ENCODE measurements at places on chromosomes 4 and X. TPM values are rescaled to one million over a fixed set of nuclear protein-coding genes. Genes with fewer than 3 reads are reported as not detected.

- no peak for DNase-seq
Measured at GRCh38 chr4:120000591-120001296, 65.9 kb downstream of the MAD2L1 start.

- no peak for DNase-seq
Measured at GRCh38 chr4:103673983-103674382, 45.8 kb downstream of the TACR3 start.

GRCh38 chr4:18454349-18454748, 432.8 kb upstream of the LCORL start:
- DNase-seq = no peak

The WAS gene
- polyA plus RNA-seq = 1.9 TPM

The ESX1 gene
- not detected for polyA plus RNA-seq

DNA sequence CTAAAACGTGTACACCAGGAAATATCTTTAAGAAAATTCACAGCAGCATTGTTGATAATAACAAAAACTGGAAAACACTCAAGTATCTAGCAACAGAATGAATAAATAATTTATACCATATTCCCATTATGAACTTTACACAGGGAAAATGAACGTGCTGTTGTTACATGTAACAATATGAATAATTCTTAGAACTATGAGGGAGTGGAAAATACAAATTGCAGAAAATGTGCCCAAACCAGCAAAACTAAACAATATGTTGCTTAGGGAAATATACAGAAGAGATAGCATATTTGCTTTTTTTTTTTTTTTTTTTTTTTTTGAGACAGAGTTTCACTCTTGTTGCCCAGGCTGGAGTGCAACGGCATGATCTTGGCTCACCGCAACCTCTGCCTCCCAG, 14.8 kb upstream of the FAT1 start:
- DNase-seq = no peak
